Activated naive CD4-positive, alpha-beta T cell treated with anti-CD3 and anti-CD28 coated beads for 36 hours (primary cell): ENCODE measurements at places on chromosomes 2 and 18. TPM values are rescaled to one million over a fixed set of nuclear protein-coding genes. Genes with fewer than 3 reads are reported as not detected.

TANC1 gene
- 2.0 TPM for total RNA-seq

DDX1 gene
- total RNA-seq, result 64.1 TPM

SMPD4 gene
- 70.8 TPM for total RNA-seq

KLF7 gene
- 30.1 TPM for total RNA-seq

GLI2 gene
- total RNA-seq, result not detected

SLC5A6 gene
- total RNA-seq, result 22.6 TPM

GREB1L gene
- not detected for total RNA-seq

SAG gene
- 0.19 TPM for total RNA-seq

SELENOI gene
- 20.0 TPM for total RNA-seq

KIF5C gene
- total RNA-seq, result 24.5 TPM

CCDC68 gene
- total RNA-seq, result not detected

COBLL1 gene
- not detected for total RNA-seq

KCNJ13 gene
- total RNA-seq, result not detected

POTEE gene
- 0.45 TPM for total RNA-seq

UCN gene
- total RNA-seq, result 0.89 TPM

SLC9A4 gene
- total RNA-seq, result 0.10 TPM

NGEF gene
- total RNA-seq, result 0.12 TPM

SERPINB3 gene
- total RNA-seq, result not detected

LBH gene
- 71.4 TPM for total RNA-seq

ANKRD62 gene
- not detected for total RNA-seq
